Spinal cord (tissue), 10 donors: ENCODE measurements at places on chromosomes 16 and 17. TPM values are rescaled to one million over a fixed set of nuclear protein-coding genes. Genes with fewer than 3 reads are reported as not detected.

Gene SLC35G6
- total RNA-seq: not detected

Gene MAPK8IP3
- total RNA-seq: 72.6 TPM

Gene BIRC5
- 13.2 TPM for total RNA-seq

Gene STX1B
- total RNA-seq: 46.5 TPM

Gene ZG16B
- 0.59 TPM for total RNA-seq

Gene SNX20
- 1.1 TPM for total RNA-seq

Gene LIG3
- total RNA-seq: 37.0 TPM

Gene RAB37
- total RNA-seq: 6.9 TPM

Gene TNFRSF17
- 0.20 TPM for total RNA-seq

Gene SDR42E1
- 1.4 TPM for total RNA-seq

Gene ZG16
- total RNA-seq: not detected

Gene GPR179
- 3.2 TPM for total RNA-seq
